Ovary (tissue), 10 donors: ENCODE measurements at places on chromosomes 3 and 15. TPM values are rescaled to one million over a fixed set of nuclear protein-coding genes. Genes with fewer than 3 reads are reported as not detected.
A peak's percentile ranks its signal among the peaks of the same experiment; 100 is the strongest.

MAN2A2 gene
- total RNA-seq: 52.3 TPM

GRCh38 chr3:102536456-102536855, 101.6 kb downstream of the ZPLD1 start:
- no peak for DNase-seq

- no peak for DNase-seq
Measured at GRCh38 chr3:128448491-128448890, 18.2 kb downstream of the DNAJB8 start.

DNA sequence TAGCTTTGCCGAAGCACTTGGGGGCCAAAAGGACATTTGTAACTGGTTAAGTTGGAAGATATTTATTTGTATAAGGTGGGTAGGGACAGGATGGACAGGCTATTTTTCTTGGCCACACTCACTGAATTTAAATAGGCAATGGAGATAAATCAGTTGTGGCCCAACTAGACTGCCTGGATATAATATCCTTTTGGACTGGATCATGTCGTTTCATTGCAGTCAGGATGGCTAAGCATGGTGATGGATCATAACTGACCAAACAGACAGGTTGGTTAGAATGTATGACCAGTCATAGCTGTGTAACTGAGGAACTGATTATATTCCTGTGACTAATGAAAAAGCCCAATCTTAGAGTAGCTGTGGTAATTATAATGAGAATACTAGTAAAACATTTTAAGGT, 284.0 kb downstream of the LPP start:
- no peak for DNase-seq

KIAA1143 gene
- total RNA-seq: 55.4 TPM

DNA sequence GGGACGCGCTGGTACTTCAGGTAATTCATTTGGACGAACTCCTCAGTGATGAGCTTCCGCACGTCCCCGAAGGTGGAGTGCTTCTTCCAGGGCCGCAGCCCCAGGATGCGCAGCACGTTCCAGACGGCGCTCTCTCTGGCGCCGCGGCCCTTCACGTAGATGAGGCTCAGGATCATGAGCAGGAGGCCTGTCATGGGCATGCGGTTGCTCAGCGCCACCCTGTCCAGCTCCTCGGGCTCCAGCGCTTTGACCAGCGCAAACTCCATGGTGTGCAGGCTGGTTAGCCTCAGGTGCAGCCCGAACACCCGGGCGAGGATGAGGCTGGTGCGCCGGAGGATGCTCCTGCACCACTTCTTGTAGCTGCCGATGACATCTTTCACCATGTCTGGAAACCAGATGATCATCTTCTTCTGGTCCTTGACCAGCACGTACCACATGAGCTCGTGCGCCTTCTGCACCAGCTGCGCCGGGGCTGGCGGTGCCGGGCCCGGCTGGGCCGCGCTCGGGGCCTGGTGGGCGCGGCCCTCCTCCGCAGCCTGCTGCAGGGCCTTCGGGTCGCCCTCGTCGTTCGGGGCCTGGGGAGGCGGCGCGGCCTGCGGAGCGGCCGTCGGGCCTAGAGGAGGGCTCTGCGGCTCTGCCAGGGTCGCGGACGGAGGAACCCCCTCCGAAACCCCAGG, 501 bp downstream of the NDN start:
- no peak for DNase-seq

GRCh38 chr3:184734903-184735701, 23.2 kb upstream of the MAGEF1 start:
- DNase-seq: peak; percentile 6

STRIT1 gene
- total RNA-seq: not detected

DNA sequence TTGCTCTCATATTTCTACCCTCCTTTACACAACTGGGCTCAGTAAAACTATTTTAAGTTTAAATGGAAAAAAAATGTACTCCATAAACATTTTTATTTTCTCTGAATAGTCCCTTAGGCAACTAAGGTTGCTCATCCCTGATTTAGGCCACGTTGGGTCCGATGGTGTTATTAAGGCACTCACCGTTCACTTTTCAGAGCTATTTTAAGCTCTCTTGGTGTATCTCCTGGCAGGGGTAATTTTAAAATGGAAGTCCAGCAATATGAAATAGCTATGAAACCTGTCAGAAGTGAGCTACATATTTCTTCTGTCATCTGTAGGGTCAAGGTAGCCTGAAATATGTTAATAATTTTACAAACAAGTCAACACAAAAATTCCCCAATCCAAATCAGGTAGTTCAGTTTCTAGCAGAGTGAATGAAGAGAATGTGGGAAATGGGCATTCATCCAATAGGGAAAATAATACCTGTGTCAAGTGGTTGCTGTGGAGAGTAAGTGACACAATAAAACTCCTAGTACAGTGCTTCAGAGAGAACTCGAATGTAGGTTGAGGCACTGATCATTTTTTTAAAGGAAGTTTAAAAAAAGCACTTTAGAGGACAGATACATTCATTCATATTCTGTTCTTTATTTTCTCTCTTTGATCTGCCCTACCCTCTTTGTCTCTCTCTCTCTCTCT, 209.3 kb upstream of the FEZF2 start:
- no peak for DNase-seq

SOX14 gene
- not detected for total RNA-seq

HHLA2 gene
- 1.1 TPM for total RNA-seq

PXYLP1 gene
- 17.9 TPM for total RNA-seq

- no peak for DNase-seq
Measured at GRCh38 chr3:29690686-29691353, 409.9 kb downstream of the RBMS3 start.

- DNase-seq: no peak
Measured at GRCh38 chr15:57251941-57252340, 124.4 kb upstream of the CGNL1 start.

OSTN gene
- total RNA-seq: not detected

- no peak for DNase-seq
Measured at GRCh38 chr3:114144909-114145688, 33.8 kb downstream of the DRD3 start.

DNA sequence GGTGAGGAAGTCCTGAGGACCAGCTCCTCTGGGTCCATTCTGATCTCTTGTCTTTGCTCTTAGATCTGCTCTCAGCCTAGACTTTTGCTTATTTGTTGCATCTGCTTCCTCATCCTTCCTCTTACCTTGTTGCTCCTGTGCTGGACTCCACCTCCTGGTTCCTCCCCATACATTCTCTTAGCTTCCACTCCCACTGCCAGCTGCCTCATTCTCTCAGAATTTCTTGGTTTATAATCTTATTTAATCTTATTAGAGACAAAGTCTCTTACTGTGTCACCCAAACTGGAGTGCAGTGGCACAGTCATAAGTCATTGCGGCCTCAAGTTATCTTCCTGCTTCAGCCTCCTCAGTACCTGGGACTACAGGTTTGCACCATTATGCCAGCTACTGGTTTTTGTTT, 68.2 kb upstream of the PSMD6 start:
- no peak for DNase-seq

RSRC1 gene
- total RNA-seq: 30.2 TPM

DNA sequence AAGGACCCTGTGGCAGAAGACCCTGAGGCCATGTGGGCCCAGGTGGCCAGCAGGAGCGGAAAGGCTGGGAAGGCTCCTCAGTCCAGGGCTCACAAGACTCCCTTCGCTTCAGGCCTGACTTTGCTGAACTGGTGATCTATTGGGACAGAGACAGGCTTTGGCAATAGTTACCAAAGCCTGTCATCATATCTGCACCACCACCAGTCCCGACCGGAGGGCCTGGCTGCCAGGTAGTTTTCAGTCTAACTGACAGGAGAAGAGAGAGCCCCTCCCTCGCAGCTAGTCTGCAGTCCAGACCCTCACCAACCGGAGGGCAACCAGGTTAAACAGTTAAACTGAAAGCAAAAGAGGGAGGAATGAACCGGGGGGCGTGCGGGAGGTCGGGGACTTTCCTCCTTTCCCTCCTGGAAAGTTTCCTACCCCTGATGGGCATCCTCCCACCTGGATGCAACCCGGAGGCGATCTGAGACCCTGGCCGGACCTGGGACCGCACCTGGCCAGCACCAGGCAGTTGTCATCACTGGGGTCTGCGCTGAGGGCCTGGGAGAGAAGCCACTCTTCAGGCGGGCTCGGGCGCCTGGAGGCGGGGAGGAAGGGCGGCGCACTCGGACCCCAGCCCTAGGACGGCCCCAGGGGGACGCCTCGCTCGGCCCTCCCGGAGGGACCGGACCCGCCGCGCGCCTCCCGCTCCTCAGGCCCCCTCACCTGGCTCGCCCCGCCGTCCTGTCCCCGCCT, 435 bp downstream of the RAB27A start:
- DNase-seq: peak; percentile 36

KNG1 gene
- 0.52 TPM for total RNA-seq

- no peak for DNase-seq
Measured at GRCh38 chr3:8608791-8609467, 35.7 kb downstream of the SSUH2 start.

GRCh38 chr3:186978712-186979111, 48.4 kb downstream of the ST6GAL1 start:
- no peak for DNase-seq

TRIM69 gene
- 24.4 TPM for total RNA-seq

KLF15 gene
- 37.1 TPM for total RNA-seq

GRCh38 chr3:78275420-78275852, 1235.5 kb downstream of the ROBO2 start:
- no peak for DNase-seq

ARL13B gene
- total RNA-seq: 11.8 TPM

DNA sequence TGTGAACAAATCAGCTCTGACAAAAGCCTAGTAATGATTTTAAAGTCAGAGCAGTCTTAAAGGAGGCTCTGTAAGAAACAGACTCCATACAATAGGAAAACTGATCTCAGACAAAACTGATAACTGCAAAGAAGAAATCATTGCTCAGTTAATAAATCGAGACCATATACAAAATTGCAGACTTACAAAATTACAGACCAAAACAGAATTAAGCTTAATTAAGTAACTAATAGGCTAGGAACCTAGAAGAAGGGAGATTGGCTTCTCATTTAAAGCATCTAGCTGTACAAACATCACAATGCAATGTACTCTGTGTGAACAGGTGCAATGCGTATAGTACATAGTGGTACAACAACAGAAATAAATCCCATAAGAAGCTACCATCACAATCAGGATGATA, 46.3 kb downstream of the ZBTB20 start:
- no peak for DNase-seq

DNA sequence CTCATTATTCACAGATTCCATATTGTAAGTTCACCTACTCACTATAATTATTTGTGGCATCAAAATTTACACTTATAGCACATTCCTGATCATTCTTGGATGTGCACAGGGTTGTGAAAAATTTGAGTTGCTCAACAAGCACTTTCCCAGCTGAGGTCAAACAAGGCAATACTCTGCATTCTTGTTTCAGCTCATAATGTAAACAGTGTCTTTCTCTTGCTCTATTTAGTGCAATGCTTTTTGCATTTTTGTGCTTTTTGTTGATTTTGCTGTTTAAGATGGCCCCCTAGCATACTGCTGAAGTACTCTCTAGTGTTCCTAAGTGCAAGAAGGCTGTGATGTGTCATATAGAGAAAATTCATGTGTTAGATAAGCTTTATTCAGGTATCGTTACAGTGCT, 66.7 kb upstream of the TNIK start:
- no peak for DNase-seq

CELF6 gene
- total RNA-seq: 8.5 TPM

POLQ gene
- total RNA-seq: 0.41 TPM

GRCh38 chr3:124202754-124203153, 210.8 kb upstream of the ROPN1 start:
- DNase-seq: peak; percentile 62

- DNase-seq: no peak
Measured at GRCh38 chr3:88324788-88325187, 175.0 kb downstream of the C3orf38 start.

- DNase-seq: no peak
Measured at GRCh38 chr3:100893590-100893989, 99.6 kb downstream of the ABI3BP start.

DNA sequence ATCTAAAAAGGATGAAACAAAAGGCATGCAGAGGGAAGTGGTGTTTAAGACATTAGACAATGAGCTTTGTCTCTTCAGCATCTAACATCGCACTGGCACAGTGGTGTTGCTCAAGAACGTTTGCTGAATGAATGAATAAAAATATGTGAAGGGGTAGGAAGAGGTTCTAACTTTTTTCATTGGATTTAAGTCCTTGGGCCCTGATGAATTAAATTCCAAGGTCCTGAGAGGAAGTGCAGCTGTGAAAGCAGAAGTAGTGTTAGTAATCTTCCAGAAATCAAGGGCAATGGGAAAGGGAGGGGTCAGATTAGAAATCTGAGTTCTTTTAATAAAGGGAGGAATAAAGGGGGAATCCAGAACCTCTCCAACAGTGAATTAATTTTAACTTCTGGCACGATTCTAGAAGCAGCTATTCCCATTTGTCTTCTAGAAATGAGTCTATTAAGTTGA, 29.6 kb downstream of the TLNRD1 start:
- DNase-seq: no peak

DNA sequence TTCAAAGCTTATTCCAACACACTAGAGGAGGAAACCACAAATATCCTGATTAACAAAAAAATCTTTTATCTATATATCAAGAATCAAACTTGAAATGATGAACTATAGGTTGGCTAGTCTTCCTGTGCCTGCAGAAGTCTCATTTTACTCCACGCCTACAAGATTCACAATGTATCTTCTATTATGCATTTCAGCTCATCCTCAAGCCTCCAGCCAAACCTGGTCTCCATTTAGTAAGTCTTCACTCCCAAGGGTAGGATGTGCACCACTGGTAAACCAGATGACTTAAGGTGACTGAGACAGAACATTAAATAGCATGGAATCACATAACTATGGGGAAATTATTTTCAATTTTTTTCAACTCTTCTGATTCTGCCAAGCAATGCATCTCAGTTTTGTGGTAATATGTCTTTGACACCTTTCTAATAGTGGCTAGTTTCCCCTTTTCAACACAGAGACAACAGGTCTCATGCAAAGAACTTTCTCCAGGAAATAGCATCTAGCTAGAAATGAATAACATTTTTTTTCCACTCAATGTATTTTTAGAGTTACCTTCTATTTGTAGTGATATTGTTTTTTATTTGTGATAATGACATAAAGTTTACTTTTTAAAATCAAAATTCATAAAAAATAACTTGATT, 166.9 kb downstream of the TNIK start:
- no peak for DNase-seq

DNA sequence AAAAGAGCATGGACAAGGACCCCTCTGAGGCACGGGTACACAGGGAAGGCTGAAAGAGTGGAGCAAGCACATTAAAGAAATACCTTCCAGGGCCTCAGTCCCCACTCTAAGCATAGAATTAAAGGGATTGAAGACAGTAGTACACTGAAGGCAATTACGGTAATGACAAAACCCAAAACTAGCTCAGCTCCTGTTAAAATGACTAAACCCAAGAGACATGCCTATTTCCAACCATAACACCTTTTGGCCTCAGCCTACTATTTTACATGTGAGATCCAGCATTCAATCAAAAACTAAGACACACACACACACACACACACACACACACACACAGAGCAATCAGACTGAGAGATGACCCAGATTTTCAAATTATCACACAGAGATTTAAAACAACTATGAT, 19.8 kb downstream of the MAP4 start:
- DNase-seq: no peak
